ENCODE measurements at places on chromosomes 5 and 9.

DNA sequence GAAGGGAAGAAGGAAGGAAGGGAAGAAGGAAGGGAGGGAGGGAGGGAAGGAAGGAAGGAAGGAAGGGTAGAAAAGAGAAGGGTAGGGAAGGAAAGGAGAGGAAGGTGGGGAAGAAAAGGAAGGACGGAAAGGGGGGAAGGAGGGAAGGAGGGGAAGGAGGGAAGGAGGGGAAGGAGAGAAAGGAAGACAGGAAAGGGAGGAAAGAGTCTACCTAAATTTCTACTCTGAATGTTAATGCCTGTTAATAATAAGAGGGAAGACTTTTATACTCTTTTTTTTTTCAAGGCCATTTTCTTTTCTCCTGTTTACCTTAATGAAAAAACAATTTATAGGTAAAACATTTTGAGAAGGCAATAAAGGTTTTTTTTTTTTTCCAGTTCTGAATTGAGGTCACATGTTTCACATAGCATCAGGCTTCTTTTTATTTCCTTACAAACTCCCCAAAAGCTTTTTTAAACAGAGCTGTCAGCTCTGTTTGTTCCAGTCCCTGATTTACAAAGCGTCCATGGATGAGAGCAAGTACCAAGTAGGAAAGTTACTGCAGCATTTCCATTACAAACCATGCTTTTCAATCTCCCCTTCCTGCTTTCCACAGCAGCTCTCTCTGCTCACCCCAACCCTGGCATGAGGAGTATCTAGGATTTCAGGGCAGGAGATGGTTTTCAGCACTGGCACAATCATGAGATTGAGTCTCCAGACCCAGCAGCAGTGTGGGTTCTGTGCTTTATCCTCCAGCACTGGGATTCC, 173.9 kb downstream of the GNAQ start:
- DNase-seq, result no peak

- no peak for DNase-seq
These were observed 14.7 kb downstream of the DIAPH1 start for GRCh38 chr5:141603923-141604717.

GRCh38 chr5:30749971-30750370, 443.5 kb upstream of the CDH6 start:
- DNase-seq, result no peak

GRCh38 chr5:52987711-52988331, 1.3 kb upstream of the ITGA2 start:
- peak; percentile 13 for DNase-seq

- DNase-seq, result no peak
These were observed 313.8 kb downstream of the FAM170A start for GRCh38 chr5:119943148-119943547.

DNA sequence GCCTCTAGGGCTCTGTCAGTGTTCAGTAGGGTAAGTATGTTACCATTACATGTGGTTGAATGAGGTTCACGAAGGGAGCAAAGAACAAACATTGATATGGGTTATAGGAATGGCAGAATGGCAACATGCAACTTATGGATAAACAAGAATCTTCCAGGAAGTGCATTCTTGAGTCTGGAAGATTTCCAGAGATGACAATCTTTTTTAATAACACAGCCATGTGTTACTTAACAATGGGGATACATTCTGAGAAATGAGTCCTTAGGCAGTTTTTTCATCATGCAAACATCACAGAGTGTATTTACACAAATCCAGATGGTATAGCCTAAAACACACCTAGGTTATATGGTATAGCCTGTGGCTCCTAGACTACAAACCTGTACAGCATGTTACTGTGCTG, 9.1 kb upstream of the SLC28A3 start:
- no peak for DNase-seq
